Left lung (tissue), 14 donors: ENCODE measurements at places on chromosomes 5 and 9. TPM values are rescaled to one million over a fixed set of nuclear protein-coding genes. Genes with fewer than 3 reads are reported as not detected.
A peak's percentile ranks its signal among the peaks of the same experiment; 100 is the strongest.

The PDGFRB gene
- total RNA-seq = 129 TPM

- peaks cover 6% of the 10 kb centered on the region for H3K4me1 ChIP-seq
- H3K27ac ChIP-seq = no peak overlapping the region
- H3K36me3 ChIP-seq = no peaks in the 10 kb centered on the region
- no peak for DNase-seq
- H3K27me3 ChIP-seq = no peaks in the 10 kb centered on the region
These were observed 47.1 kb upstream of the BOD1 start for GRCh38 chr5:173663352-173664153.

- no peak overlapping the region for H3K27ac ChIP-seq
- DNase-seq = no peak
- no peaks in the 10 kb centered on the region for H3K27me3 ChIP-seq
- no peak overlapping the region for H3K4me3 ChIP-seq
- no peaks in the 10 kb centered on the region for H3K36me3 ChIP-seq
These were observed 60.4 kb upstream of the TMEM252 start for GRCh38 chr9:68601081-68601480.

- no peak overlapping the region for H3K27ac ChIP-seq
- H3K4me1 ChIP-seq = peaks cover 9% of the 10 kb centered on the region
- no peak overlapping the region for H3K4me3 ChIP-seq
- no peak for DNase-seq
- no peaks in the 10 kb centered on the region for H3K36me3 ChIP-seq
- no peaks in the 10 kb centered on the region for H3K27me3 ChIP-seq
These were observed 34.6 kb downstream of the TNFAIP8 start for GRCh38 chr5:119390404-119390803.

DNA sequence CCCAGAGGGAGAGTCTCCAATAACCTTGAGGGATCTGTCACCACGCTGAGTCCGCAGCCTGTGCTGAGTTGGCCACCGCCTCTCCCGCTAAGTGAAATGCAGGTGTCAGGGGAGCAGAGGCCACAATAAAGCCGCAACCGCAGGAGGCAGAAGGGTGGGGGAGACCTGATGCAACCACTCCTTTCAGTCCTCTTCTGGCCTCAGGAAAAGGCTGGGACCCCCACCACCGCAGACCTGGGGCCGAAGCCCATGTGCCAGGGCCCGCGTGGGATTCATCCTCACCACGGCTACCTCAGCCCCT is 576 bp downstream of the MAP1B start:
- H3K36me3 ChIP-seq = no peaks in the 10 kb centered on the region
- DNase-seq = no peak
- peak overlapping the region; percentile 53 for H3K4me3 ChIP-seq
- peak overlapping the region; percentile 26 for H3K27ac ChIP-seq
- peaks cover 55% of the 10 kb centered on the region for H3K27me3 ChIP-seq

The ADRA1B gene
- 2.5 TPM for total RNA-seq

DNA sequence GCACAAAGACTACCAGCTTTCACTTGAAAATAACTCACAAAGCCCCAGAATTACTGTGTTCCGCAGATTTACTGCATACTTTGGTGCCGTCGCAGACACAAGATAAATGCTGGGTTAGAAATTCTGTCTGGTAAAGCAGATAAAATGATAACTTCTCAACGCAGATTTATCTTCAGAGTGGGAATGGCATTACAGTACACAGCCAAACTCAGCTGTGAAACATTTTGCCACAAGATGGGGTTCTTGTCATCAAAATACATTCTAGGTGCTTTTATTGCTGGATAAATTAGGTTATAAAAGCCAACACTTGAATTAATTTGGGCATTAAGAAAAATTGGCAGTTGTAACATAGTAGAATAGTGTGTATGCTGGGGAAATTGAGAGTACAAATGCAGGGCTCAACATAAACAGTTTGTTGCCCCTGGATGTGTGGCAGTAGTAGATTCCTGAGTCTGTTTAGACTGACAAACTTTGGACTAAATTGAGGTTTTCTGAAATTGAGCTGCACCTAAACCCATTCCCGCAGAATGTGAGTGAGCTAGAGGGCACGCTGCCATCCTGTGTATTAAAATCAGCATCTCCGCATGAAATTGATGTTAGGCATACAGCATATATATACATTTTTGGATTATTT is 61.1 kb downstream of the LMNB1 start:
- H3K4me1 ChIP-seq = no peaks in the 10 kb centered on the region
- H3K36me3 ChIP-seq = no peaks in the 10 kb centered on the region
- no peaks in the 10 kb centered on the region for H3K27me3 ChIP-seq
- DNase-seq = no peak

GRCh38 chr9:35374436-35374835 is 115.5 kb upstream of the RUSC2 start:
- no peak overlapping the region for H3K4me3 ChIP-seq
- no peaks in the 10 kb centered on the region for H3K27me3 ChIP-seq
- H3K4me1 ChIP-seq = no peaks in the 10 kb centered on the region
- no peak overlapping the region for H3K27ac ChIP-seq
- no peak for DNase-seq
- H3K36me3 ChIP-seq = peaks cover 69% of the 10 kb centered on the region

GRCh38 chr5:58849921-58850667 is 267.2 kb downstream of the RAB3C start:
- H3K4me3 ChIP-seq = no peak overlapping the region
- no peaks in the 10 kb centered on the region for H3K4me1 ChIP-seq
- DNase-seq = no peak
- no peak overlapping the region for H3K27ac ChIP-seq
- no peaks in the 10 kb centered on the region for H3K36me3 ChIP-seq

The C1QTNF2 gene
- total RNA-seq = 2.9 TPM

DNA sequence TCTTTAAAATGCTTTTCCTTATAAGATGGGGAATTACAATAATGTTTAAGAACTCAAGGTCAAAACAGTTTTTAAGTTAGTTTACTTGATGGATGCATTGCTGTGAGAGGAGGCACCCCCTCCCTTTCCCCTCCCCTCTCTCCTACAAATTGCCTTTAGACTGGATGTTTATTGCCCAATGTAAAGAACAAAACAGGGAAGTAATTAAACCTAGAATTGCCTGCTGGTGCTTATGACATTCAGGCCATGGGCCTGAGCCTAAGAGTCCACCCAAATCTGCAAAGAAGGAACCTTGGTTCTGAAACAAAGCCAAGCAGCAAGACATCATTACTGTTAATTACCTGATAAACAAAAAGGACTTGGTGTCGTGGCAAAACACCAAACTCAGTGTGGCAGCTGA is 630.3 kb downstream of the ISL1 start:
- no peak overlapping the region for H3K27ac ChIP-seq
- H3K27me3 ChIP-seq = no peaks in the 10 kb centered on the region
- no peak for DNase-seq

The SPINK7 gene
- not detected for total RNA-seq

The TLR4 gene
- total RNA-seq = 24.8 TPM

DNA sequence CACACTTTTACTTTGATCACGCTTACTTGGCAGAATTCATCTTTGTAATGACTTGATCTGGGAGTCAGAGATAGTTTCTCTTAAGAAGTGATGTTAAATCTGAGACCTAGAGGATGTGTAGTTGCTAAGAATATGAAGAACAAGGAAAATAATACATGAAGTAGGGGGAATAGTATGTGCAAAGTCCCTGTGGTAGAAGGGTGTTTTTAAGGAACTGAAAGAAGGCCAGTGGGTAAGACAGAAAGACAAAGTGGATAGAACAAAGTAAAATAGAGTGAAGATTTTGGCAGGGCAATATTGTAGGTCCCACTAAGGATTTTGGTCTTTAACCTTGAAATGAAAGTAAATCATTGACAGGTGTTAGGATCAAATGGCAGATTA is 17.8 kb upstream of the MSANTD3 start:
- peaks cover 13% of the 10 kb centered on the region for H3K4me1 ChIP-seq
- no peak overlapping the region for H3K4me3 ChIP-seq
- H3K27me3 ChIP-seq = no peaks in the 10 kb centered on the region
- no peak for DNase-seq
- H3K27ac ChIP-seq = no peak overlapping the region

- DNase-seq = no peak
- H3K27ac ChIP-seq = no peak overlapping the region
- H3K4me1 ChIP-seq = no peaks in the 10 kb centered on the region
- H3K4me3 ChIP-seq = no peak overlapping the region
These were observed 50.0 kb upstream of the ADAMTSL1 start for GRCh38 chr9:18423791-18424531.

- no peaks in the 10 kb centered on the region for H3K36me3 ChIP-seq
- DNase-seq = no peak
- H3K27ac ChIP-seq = no peak overlapping the region
- H3K27me3 ChIP-seq = no peaks in the 10 kb centered on the region
These were observed 579.9 kb downstream of the CDH18 start for GRCh38 chr5:19408149-19408548.

- peaks cover 32% of the 10 kb centered on the region for H3K4me1 ChIP-seq
- H3K4me3 ChIP-seq = peak overlapping the region; percentile 73
- no peaks in the 10 kb centered on the region for H3K36me3 ChIP-seq
These were observed 716 bp downstream of the HARS1 start for GRCh38 chr5:140690376-140690932.

DNA sequence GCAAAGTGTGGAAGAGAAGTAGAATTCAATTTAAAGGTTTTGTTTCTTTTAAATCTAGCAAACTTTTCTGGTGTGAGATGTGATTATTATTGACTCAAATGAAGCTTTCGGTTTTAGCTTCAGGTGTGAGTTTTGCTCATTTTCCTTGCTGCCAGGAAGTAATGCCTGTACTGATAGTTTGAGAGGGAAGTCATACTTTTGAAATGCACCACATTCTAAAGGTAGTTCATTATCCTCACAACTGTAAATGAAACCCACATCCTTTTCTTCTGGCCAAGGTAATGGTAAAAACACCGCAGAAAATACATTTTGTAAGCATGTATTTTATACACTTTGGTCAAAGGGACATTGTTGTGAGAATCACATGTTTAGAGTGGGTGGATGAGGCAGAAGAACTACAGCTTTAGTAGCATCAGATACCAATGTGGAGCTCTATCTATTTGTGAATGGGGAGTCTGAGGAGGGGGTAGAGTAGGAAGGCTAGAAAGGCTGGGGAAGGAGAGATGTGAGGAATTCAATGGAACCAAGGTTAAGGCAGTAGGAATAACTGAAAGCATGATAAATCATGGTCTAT is 167.0 kb upstream of the CDKN2B start:
- H3K4me3 ChIP-seq = no peak overlapping the region
- H3K36me3 ChIP-seq = no peaks in the 10 kb centered on the region
- H3K27ac ChIP-seq = no peak overlapping the region
- no peaks in the 10 kb centered on the region for H3K4me1 ChIP-seq

- DNase-seq = no peak
- H3K36me3 ChIP-seq = no peaks in the 10 kb centered on the region
- no peak overlapping the region for H3K4me3 ChIP-seq
- H3K4me1 ChIP-seq = peaks cover 4% of the 10 kb centered on the region
These were observed 324.5 kb downstream of the ARRDC3 start for GRCh38 chr5:91058575-91058974.

DNA sequence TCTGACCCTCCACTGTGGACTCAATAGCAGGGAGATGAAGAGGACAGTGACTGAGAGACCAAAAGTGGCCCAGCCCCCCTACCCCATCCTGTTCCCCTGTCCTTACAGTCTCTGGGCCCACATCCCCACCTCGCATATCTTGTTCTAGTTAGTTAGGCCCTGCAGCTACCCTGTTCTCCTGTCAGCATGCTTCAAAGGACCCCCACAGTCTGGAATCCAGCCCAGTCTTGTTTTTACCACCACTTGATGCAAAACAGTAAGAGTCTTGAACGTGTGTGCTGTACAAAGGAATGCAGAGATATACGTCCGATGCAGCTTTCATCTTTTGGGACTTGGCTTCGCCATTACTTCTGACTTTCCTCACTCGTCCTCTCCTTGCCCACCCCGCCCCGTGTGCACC is 12.2 kb upstream of the POMT1 start:
- peaks cover 100% of the 10 kb centered on the region for H3K36me3 ChIP-seq
- no peaks in the 10 kb centered on the region for H3K4me1 ChIP-seq
- H3K4me3 ChIP-seq = no peak overlapping the region

The MYO10 gene
- total RNA-seq = 32.6 TPM

DNA sequence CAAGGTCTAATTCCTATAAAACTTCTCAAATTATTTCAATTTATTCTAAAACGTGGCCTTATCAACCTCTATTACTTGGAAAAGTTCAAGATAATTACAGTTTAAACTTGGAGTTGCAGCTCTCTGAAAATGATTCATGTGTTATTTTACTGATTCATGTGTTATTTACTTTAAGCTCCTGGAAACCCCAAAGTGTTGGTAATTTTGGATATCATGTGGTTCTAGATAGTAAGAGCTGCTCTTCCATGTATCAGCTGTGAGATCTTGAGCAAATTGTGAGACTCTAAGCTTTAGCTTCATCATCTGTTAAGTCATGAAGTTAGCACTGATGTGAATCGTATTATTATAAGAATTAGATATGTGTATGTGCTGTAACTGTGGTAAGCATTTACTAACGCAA is 749.2 kb downstream of the TLE4 start:
- no peaks in the 10 kb centered on the region for H3K4me1 ChIP-seq
- H3K27me3 ChIP-seq = no peaks in the 10 kb centered on the region
- no peak for DNase-seq
- H3K27ac ChIP-seq = no peak overlapping the region
- no peak overlapping the region for H3K4me3 ChIP-seq

The FREM1 gene
- total RNA-seq = 4.5 TPM

- no peak for DNase-seq
- H3K36me3 ChIP-seq = no peaks in the 10 kb centered on the region
- H3K27me3 ChIP-seq = no peaks in the 10 kb centered on the region
- no peak overlapping the region for H3K4me3 ChIP-seq
These were observed 57.1 kb upstream of the FUBP3 start for GRCh38 chr9:130522233-130522808.

DNA sequence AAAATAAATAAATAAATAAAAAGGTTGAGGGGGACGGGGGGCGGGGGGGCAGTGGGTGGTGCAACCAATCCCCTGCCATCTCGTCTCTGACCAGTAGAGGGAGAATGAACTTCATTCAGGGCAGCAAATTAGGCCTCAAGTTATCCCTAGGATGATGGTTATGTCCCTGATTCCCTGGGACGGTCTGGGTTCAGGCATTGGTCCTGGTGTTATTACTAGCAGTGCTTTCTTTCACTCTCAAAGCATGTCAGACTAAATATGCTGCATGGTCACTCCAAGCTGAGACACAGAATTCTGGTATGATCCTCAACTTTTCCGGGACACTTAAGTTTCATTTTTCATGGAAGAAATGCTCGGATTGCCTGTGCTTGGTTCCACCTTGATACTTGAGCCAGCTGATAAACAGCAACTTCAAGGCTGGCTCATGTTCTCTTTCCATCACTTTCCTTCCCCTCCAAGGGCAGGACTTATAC is 59.4 kb downstream of the DAP start:
- H3K27ac ChIP-seq = no peak overlapping the region
- H3K36me3 ChIP-seq = no peaks in the 10 kb centered on the region
- H3K4me3 ChIP-seq = no peak overlapping the region
- peaks cover 44% of the 10 kb centered on the region for H3K4me1 ChIP-seq
- DNase-seq = no peak

- no peaks in the 10 kb centered on the region for H3K36me3 ChIP-seq
- H3K4me1 ChIP-seq = no peaks in the 10 kb centered on the region
- no peak overlapping the region for H3K4me3 ChIP-seq
- no peaks in the 10 kb centered on the region for H3K27me3 ChIP-seq
- DNase-seq = no peak
- no peak overlapping the region for H3K27ac ChIP-seq
These were observed 209.5 kb upstream of the SNX2 start for GRCh38 chr5:122565331-122565730.

- H3K27ac ChIP-seq = peak overlapping the region; percentile 21
- no peaks in the 10 kb centered on the region for H3K4me1 ChIP-seq
- no peaks in the 10 kb centered on the region for H3K36me3 ChIP-seq
- no peak for DNase-seq
These were observed 364.1 kb downstream of the BRINP1 start for GRCh38 chr9:119005162-119005561.
